ENCODE measurements at places on chromosomes 1 and 21.

DNA sequence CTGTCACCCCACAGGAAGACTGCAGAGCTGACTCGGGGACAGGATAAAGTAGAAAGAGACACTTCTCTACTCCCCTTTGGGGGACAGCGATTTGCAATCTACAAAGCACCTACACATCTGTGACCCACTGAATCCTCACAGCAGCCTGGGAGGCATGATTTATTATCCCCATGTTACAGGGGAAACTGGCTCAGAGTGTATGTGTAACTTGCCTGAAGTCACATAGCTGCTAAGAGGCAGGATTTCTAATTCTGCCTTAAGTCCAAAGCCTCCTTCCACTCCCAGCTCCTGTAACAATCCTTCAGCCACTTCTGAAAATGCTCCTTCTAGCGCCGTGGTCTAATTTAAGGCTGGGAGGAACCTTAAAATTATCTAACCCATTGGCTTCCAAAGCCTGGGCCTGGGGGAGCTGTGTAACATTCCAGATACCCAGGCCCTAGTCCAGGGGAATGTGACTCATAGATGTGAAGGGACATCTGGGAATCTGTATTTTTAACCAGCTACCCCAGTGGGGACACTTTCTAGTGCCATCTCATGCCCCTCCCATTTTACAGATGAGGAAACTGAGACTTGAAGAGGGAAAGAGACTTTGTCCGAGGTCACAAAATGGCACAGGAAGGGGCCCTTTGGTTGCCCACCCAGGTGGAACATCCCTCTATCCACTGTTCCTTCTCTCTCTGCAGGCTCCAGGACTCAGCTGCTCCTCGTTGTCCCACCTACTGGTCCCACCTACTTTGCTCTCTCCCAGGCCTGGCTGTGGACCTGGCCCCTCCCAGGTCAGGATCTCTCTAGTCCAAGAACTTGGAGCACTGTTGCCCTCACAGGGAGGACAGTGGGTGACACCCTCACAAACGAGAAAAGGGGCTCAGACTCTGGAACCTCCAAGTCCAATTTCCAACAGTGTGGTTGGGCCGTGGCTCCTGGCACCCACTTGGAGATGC, 48.9 kb downstream of the AHDC1 start:
- DNase-seq = no peak

- DNase-seq = peak; percentile 95
Measured at GRCh38 chr1:206612129-206612876, at the start of gene EIF2D. Gene EIF2D (minus strand): TSS chr1:206612465. CDS start chr1:206612342, 123 bp downstream.

- no peak for DNase-seq
Measured at GRCh38 chr1:27773826-27774445, 917 bp downstream of the STX12 start.

- DNase-seq = no peak
Measured at GRCh38 chr1:76627498-76627897, 239.8 kb upstream of the ST6GALNAC5 start.

DNA sequence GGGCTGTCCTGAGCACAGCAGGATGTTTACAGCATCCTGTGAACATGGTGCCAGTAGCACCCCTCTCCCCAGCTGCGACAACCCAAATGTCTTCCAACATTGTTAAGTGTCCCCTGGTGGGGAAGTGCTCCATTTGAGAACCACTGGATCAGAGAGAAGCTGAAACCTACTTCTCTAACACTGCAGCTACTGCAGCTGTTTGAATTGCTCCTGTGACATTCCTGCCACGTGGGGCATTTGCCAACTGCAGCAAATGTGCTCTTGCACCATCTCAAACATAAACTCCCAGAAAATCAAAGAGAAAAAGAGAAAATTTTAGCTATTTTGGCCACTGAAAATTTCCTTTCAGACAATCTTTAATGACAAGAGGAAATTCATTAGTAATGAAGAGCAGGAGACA, 11.0 kb downstream of the SLC2A5 start:
- DNase-seq = no peak

DNA sequence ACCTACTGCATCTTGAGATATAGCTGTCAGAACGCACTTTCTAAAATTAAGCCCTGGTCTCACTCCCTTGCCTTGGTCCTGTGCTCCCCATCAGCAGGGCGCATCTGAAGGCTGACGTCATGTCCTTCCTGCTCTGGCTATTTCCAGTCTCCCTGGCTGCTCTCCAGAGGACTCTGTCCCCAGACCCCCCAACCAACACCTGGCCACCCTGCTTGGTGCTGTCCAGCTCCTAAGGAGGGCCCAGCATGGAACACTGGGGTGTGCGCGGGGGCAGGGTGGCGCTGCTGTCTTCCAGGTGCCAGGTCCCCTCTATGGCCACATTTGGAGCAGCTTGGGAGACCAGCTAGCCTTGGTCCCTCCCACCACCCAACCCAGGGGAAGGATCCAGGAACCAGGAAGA, 8.3 kb downstream of the TNNT2 start:
- DNase-seq = no peak

DNA sequence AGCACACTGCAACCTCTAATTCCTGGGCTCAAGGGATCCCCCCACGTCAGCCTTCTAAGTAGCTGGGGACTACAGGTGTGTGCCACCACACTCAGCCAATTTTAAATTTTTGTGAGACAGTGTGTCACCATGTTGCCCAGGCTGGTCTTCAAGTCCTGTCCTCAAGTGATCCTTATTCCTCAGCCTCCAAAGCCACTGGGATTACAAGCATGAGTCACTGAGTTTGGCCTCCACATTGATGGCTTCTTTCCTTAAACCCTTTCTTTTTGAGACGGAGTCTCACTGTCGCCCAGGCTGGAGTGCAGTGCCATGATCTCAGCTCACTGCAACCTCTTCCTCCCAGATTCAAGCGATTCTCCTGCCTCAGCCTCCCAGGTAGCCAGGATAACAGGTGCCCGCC, 7.6 kb downstream of the KPNA6 start:
- no peak for DNase-seq

- no peak for DNase-seq
Measured at GRCh38 chr1:216168546-216168945, 254.7 kb downstream of the USH2A start.

GRCh38 chr1:77538956-77539518, 143.4 kb downstream of the ZZZ3 start:
- DNase-seq = no peak

DNA sequence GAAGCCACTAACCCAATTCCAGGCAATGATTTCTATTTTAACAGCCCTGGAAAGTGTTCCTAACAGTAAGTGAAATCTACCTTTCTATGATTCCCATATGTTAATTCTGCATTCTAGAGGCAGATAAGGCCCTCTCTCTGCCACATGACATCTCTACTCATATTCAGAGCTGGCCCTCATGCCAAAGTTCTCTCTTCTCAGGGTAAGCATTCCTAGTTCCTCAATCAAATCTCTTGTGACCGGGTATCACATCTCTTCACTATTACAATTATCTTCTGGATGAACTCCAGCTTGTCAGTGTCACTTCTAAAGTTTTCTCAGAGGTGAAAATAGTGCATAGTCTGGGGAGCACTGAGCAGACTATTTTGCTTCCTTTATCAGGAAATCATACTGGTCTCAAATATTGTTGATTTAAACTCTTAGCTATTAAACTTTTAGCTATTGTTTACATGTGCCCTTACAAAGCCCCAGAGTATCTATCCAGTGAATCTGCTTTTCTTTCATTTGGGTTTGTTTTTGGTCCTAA, 66.4 kb upstream of the TNFSF18 start:
- DNase-seq = no peak

DNA sequence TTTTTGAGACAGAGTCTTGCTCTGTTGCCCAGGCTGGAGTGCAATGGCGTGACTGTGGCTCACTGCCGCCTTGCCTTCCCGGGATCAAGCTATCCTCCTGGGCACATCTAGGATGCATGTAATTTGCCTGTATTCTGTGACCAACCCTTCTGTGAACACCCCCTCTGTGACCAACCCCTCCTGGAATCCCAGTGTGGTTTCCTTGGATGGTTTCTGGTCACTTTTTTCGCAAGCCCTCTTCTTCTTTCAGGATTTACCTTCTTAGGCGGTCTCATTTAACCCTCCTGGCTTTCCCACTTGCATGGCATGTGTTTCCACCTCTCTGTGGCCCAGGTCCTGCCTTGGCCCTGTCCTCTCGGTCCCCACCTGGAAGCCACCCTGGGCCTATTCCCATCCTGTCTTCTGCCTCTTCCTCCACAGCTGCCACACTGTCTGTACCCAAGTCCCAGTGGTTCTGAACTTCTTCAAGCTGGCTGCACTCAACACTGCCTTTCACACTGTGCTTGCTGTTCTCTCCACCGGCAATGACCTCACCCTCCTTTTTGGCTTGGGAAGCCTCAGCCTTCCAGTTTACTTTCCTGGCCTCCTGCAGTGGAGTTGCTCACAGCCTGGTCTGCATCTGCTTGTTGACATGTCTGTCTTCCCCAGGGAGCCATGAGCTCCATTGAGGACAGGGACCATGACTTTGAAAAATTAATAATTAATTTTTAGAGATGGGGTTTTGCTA, 57.0 kb downstream of the DISC1 start:
- DNase-seq = no peak

DNA sequence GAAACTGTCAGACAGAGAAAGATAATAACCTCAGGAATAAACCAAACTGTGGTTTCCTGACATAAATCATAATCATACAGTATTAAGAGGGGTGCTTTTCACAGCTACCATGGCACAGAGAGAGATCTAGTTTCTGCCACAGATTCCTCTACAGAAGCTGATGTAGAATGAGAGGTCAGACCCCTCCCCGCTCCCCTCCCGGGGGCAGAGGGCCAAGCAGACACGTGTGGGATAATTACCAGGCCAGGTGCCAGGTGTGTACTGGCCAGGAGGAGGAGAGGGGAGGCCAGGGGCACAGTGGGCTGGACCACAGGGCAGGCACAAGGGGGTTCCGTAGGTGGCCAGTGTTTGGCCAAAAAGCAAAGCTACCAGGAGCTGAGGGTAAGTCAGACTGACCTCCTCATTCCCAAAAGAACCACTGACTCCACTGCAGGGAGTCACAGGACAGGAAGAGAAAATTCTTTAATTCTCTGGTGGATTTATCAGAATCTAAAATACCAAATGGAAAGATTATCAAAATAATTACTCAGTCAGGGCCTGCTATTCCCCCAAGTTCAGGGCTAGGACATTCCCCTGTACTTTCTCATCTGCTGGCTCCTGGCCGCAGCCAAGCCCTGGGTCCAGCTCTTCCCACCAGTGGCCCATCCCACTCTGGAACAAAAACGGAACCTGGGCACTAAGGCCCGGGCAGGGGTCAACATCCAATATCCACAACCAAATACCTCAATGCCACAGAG, 30.0 kb downstream of the C2CD2 start:
- DNase-seq = no peak

DNA sequence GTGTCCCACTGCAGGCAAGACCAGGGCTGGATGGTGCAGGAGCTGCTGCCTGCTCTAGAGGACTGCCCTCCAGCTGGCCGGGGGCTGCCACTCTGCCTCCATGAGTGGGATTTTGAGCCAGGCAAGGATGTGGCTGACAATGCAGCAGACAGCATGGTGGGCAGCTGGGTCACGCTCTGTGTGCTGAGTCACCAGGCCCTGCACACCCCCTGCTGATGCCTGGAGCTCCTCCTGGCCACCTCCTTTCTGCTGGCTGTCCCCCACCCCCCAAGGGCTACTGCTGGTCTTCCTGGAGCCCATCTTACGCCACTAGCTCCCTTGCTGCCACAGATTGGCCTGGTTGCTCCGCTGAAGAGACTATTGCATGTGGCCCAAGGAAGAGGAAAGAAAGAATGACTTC, 3.9 kb upstream of the ZSCAN20 start:
- no peak for DNase-seq

Measured in hippocampal formation (tissue), 2 donors.